GOT3 (cell line): ENCODE measurements at places on chromosomes 6 and 20.

- DNase-seq = no peak
Observed at GRCh38 chr20:25011831-25012241, 19.3 kb upstream of the APMAP start.

GRCh38 chr6:47654255-47654654, 44.1 kb upstream of the ADGRF4 start:
- DNase-seq = no peak

DNA sequence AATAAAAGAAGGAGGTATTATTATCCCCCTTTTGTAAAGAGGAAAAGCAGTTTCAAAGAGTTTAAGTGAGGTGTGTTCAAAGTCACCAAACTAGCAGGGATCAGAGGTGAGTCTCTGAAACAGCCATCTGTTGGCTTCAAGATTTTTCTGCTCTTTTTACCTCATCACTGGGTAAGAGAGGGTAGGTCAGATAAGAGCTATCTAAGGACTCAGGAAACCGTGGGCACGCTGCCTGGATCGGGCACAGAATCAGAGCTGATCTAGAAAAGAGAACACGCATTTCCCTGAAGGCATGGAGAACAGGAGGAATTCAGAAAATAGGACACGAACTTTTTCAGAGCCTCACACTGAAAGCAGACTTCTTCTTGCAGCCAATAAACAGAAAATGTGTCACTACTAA, 65.8 kb upstream of the LY86 start:
- DNase-seq = no peak

DNA sequence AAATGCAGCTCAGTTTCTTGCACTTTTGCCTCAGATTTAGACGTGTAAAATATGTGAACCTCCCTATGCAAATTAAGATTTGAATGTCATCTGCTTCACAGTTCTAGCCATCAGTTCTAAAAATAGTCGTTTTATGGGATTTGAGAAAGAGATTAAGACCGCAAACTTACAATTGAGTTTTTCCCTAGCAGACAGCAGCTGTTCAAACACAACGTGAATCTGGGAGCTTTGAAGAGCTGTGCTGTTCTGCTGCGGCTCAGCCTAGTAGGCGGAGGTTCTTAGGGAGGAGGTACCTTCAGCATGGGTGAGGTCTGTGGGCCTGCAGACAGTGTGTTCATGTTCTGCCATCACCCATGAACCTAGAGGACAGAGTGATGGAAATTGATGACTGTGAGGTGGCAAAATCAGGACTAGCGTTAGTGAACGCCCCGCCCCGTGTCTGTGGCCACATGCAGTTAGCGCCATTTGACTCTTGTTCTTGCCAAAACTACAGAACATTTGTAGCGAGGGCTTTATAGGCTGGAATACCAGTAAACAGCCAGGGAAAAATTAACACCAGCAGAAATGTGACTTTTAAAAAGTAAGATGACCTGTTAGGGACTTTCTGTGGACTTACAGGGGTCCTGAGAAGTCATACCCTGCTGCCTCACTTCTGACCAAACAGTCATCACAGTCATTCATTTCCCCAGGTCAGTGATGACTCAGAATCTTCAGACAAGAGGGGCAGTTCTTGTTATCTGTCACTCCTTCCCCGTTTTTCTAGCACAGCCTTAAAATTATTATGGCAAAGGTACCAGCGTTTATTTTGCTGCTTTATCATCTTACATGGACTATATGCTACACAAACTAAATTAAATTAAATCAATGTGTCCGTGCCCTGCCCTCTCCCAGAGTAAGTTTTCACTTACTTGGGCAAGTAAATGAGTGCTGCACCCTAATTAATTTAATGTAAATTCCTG, 84.3 kb upstream of the TMEM181 start:
- no peak for DNase-seq

GRCh38 chr20:13085275-13085674, 76.5 kb downstream of the SPTLC3 start:
- no peak for DNase-seq

DNA sequence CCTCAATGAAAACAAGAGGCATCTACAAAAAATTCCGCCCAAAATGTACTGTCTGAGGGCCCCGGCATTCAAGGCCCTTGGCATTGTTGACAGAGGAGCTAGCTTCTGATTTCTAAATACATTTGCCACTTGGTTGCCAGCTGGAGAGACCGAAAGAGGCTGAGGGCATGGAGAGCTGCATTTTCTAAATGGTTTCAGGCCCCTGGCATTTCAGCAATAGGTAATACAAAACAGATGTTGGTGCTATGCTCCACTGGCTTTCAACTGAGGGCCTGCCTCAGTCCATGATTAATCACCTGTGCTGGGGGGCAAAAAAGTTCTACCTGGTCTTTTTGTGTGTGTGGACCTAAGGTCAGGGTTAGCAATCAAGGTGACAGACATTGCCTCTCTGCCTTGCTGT, 79.5 kb upstream of the ISM1 start:
- no peak for DNase-seq
